ENCODE measurements at places on chromosomes 3 and 15.

- DNase-seq: no peak
These were observed 6.3 kb downstream of the BHLHE40 start for GRCh38 chr3:4985330-4986174.

- DNase-seq: no peak
These were observed 387.0 kb upstream of the CBLB start for GRCh38 chr3:106255870-106256248.

DNA sequence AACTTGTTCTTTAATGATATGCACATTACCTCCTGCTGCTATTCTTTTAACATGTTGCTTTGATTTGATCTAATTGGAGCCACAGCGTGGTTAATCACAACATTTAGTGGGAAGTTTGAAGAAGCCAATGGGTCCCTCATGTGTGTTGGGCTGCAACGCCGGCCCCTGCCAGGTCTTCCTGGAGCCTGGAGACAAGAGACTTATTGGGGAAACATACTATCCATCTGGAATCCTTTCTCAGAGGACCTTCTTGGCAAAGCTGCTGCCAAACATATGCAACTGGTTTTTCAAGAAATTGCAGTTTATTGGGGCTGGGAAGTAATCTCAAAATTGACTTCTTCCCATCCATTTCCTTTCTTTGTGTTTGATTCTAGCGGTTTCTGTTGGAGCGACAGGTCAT is 396.3 kb upstream of the PROK2 start:
- no peak for DNase-seq

DNA sequence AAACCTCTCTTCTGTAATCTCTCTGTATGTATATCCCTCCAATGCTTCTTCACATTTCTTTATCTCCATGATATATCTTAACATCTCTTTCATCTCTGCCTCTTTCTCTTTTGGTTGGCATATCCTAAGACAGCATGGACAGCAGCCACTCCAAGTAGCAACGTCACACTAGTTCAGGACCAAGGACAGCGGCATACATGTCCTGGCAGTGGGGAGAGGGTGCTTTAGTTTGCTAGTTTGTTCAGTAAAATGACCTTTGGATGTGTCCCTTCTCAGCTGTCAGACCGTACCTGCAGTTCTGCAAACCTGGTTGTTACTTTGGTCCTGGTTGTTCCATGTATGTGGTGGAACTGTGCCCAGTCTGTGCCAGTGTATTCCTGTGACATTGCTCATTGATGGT is 225.6 kb upstream of the ROPN1 start:
- DNase-seq: no peak

DNA sequence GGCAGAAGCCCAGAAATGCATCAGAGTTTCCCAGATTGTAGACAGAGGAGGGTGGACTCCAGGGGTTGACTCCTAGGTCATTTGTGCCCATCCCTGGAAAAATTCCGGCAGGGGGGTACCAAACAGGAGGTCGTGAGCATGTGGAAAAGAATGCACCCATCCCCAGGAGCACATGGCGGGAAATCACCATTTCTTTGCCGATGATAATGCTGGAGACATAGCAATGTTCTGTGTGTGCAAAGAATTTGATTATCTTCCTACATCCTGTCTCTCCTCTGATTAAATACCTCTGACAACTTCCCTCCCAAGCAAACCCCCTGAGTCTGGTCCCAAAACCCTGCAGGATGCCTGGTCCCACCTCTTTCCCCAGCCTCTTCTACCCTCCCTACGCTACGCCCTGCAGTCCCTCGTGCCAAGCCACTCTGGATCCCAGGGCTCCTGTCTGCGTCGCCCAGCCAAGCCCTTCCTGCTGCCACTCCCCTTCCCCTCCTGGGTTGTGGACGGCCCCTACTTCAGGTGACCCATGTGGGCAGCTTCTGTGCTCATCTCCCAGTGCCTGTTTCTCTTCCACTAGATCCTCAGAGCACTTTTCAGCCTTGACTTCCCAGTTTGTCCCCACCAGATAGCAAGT is 15.8 kb downstream of the WNT7A start:
- no peak for DNase-seq

All from stimulated activated CD4-positive, alpha-beta T cell treated with anti-CD3 and anti-CD28 coated beads, TNF-alpha, amount 100 ng/mL, for 24 hours (primary cell).